Transverse colon (tissue), 4 donors: ENCODE measurements at places on chromosomes 5 and 9. TPM values are rescaled to one million over a fixed set of nuclear protein-coding genes. Genes with fewer than 3 reads are reported as not detected.

- DNase-seq = no peak
Measured at GRCh38 chr5:68384936-68385594, 169.5 kb downstream of the PIK3R1 start.

DNA sequence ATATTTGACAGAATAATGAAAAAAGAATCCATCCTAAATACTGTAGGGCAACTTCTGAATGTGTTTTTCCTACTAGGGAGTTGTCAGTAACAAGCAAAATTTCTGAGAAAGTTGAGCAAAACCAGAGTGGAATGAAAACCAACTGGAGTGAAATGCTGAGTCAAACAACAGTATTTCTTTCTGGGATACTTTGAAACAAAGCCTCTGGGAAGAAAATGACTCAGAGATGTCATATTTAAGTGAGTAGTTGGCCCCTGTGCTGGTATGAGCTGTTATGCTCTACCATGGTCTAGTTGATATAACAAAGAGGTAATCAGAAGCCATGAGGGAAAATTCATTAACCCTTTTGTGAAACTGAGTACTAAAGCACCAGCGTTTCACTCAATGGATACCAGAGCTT lies 372.1 kb upstream of the C9orf72 start:
- no peak for DNase-seq

DNA sequence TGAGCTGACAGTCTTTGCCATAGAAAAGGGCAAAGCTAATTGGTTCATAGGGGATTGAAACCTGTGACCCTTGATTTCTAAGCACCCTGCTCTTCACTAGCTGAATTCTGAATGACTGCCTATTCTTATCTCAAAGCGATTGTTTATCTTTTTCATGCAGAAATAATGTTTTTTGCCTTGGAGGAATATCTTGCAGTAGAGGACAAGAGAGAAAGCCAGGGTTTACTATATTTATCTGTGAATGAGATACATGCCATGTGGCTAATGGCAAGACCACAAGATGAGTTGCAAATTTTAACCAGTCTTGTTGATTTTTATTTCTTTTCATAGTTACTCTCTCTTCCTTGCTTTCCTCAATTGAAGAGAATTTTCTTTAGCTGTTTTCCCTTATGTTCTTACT lies 185.0 kb downstream of the CNTLN start:
- no peak for DNase-seq

DNA sequence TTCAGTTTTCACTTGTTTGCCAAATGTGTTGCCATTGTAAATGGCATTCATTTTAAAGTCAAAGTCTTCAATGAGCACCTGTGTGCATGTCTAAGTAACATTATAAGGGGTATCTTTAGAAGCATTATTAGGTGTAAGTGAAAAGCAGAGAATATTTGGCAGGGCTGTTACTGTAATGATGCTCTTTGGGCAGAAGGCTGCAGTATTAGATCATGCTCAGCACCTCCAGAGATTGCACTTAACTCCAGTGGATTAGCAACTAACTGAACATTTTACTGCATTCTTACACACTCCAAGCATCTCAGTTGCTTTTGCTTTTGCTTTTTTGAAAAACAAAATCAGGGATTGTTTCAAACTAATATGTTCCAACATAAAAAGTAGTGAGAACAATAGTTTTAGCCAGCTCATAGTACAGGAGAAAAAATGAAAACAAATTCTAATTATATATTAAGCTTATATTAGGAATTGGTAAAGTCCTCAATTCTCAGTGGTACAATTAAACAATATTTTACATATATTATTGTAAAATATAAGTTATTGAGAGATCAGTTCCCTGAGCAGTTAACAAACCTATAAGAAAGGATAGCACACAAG lies 1740.9 kb upstream of the CDH9 start:
- DNase-seq = no peak

- peak; percentile 13 for DNase-seq
Measured at GRCh38 chr5:67971223-67971830, 244.2 kb upstream of the PIK3R1 start.

GRCh38 chr9:99341686-99342085 lies 119.6 kb downstream of the SEC61B start:
- no peak for DNase-seq

Gene LCN1
- not detected for total RNA-seq

DNA sequence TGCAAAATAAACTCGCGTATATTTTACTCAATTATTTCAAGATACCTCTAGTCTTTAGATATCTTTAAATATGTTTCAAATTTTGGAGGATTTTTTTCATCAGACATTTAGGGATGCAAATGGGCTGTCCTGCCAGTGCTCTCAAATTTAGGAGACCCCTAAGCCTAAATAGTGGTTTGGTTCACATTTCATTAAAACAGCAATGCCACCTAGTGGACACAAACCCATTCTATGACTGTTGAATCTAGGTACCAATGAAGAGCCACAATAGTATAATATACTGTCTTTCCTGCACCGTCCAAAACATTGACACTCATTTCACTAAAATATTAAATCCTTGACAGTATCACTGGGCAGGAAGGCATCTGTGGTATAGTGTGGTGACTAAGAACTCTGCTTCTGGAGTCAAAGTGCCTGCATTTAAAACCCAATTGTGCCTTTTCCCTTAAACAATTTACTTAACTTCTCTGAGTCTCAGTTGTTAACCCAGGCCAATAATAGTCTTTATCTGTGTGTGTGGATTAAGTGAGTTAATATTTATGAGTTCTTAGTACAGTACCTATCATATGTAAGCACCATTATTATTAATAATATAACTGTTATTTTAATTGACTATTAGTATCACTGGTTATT lies 148.0 kb downstream of the RORB start:
- DNase-seq = no peak

DNA sequence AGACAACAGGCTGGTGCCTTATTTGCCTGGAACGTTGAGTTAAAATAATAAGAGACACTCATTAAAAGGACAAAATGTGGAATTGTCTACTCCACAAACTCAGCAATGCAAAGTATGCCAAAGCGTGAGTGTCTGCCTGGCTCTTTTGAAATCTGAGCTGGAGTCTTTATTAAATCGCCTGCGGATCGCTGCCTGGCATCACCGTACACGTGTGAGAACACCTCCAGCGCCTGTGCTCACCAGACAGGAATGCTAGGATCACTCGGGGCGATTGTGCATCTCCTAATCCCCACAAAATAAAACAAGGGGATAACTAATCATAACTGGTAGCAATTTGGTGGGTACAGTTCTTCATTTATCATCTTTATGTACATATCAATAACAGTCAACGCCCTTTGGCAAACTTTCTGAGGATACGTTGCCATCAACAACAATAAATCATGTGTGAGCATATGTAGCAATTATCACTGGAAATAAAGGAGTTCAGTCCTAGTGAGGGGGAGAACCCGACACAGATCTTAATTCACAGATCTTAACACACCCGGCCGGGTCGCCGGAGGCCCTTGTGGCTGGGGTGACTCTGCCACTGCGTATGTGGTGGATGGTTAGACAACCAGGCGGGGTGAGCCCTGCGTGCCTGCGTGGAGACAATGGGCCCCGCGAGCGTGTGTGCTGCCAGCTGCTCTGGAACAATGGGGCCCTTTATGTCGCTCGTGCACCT lies 284.9 kb upstream of the IRX1 start:
- no peak for DNase-seq

Gene ARSI
- not detected for total RNA-seq

Gene EMB
- 10.8 TPM for total RNA-seq

DNA sequence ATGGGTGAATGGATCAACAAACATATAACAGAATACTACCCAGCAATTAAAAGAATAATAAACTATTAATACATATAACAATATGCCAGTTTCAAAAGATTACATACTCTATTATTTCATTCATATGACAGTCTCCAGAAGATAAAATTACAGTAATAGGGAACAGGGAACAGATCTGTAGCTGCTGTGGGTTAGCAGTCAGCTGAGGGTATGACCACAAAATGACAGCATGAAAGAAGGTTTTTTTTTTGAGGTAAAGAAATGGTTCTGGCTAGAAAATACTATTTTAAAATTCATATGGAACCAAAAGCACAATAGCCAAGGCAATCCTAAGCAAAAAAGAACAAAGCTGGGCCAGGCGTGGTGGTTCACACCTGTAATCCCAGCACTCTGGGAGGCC lies 73.0 kb upstream of the NR5A1 start:
- DNase-seq = no peak
